ENCODE measurements at places on chromosomes 2 and 18.
A peak's percentile ranks its signal among the peaks of the same experiment; 100 is the strongest.

- DNase-seq, result no peak
These were observed at the start of gene GRP for GRCh38 chr18:59219672-59220163. Gene GRP, plus strand, starts transcription at chr18:59220158. Its CDS starts 108 bp downstream, at chr18:59220266.

GRCh38 chr18:59005262-59005661 is 134.4 kb upstream of the SEC11C start:
- no peak for DNase-seq

DNA sequence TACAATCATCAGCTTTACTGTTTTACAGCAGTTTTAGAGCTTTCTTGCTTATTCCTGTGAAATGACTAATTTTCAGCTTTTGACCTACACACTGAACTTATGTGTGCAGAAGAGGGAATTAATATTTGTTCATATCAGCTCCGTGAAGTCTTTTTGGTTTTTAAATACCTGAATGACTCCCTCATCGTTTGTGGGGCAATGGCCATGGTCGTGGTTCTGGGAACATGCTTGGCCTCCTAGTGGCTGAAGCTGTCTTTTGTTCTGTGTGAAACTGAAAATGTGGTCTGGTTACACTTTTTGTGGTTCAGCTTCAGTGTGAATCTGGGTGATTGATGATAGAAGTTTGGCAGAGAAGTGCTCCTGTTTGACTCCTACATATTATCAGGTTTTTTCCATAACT is 408.1 kb downstream of the THSD7B start:
- DNase-seq, result no peak

DNA sequence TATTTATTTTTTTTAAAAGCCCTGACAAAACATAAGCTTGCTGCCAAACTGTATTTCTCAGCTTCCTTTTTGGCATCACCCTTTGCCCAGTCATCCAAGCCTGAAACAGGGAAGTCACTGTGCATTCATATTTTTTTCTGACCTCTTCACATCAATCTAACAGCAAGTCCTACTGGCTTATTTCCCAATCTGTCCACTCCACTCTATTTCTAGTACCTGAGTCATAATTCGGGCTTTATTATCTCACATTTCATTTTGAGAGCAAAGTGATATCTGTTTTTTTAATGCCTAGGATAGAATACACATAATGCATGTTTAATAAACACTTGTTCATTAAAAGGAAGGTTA is 5.1 kb downstream of the HNMT start:
- no peak for DNase-seq

- DNase-seq, result no peak
These were observed 122.9 kb downstream of the DDX1 start for GRCh38 chr2:15714609-15715008.

GRCh38 chr18:79197531-79197930 is 128.3 kb downstream of the ATP9B start:
- DNase-seq, result no peak

GRCh38 chr2:162090109-162090508 is 16.1 kb upstream of the DPP4 start:
- DNase-seq, result no peak

GRCh38 chr2:14944562-14945346 is 312.2 kb downstream of the LRATD1 start:
- DNase-seq, result no peak

- peak; percentile 94 for DNase-seq
These were observed 129.6 kb upstream of the SLC1A4 start for GRCh38 chr2:64859312-64860212.

- DNase-seq, result no peak
These were observed 27.0 kb downstream of the GAD1 start for GRCh38 chr2:170843656-170844055.

- no peak for DNase-seq
These were observed 3.5 kb upstream of the UGT1A1 start for GRCh38 chr2:233756429-233757081.

DNA sequence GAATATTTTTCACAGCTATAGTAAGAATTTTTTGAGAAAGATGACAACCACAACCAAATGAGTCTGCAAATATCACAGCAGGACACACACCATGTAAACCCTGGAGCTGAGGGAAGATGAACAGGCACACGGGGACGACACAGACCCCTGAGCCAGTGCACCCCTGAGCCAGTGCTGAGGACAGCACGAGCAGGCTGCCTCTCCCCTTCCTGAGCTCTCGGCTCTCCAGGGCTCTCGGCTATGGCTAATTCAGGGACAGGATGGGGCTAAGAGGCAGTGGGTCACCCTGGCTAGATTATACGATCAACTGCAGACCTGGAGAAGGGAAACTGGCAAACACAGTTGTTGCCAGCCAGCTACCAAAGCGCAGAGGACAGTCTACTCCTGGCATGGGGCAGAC is 41.4 kb downstream of the TGFBRAP1 start:
- DNase-seq, result no peak

Data from lower lobe of right lung (tissue), 2 donors.